ENCODE measurements at places on chromosomes 11 and 22.
A peak's percentile ranks its signal among the peaks of the same experiment; 100 is the strongest.

- no peak for DNase-seq
These were observed 45.9 kb upstream of the SC5D start for GRCh38 chr11:121246769-121247035.

DNA sequence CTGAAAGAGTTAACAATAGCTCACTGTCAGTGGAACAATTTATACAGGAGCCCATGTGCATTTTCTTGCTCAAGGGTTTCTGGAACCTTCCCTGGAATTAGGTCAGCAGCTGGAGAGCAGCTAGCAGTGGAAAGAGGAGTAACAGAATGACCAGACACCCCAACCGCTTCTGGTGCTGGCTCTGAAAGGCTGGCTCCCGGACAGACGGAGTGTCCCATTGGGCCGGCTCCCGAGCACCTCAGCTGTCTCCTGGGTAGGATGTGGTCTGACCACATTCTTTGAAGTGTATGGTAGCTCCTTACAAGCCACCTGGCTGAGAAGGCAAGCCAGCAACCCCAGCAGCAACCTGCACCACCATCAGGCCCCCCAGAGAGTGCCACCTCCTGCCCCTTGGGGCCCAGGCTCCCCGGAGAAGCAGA, 44.7 kb downstream of the ABTB2 start:
- no peak for DNase-seq

DNA sequence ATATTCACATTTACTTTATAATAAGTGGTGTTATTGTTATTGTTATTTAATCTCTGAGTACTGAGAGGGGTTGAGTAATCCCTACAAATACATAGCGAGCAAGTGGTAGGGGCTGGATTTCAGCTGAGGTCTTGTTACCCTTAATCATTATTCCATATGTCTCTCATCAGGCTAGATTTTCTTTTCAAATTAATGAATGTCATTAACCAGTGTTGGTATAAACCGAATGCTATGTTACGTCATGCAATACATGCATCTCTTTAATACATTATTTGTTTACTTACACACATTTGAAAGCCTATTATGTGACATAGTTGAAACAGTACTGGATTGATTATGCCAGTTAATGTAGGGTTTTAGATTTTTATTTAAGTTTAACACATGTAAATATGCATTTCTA, 18.9 kb downstream of the PDGFD start:
- no peak for DNase-seq

DNA sequence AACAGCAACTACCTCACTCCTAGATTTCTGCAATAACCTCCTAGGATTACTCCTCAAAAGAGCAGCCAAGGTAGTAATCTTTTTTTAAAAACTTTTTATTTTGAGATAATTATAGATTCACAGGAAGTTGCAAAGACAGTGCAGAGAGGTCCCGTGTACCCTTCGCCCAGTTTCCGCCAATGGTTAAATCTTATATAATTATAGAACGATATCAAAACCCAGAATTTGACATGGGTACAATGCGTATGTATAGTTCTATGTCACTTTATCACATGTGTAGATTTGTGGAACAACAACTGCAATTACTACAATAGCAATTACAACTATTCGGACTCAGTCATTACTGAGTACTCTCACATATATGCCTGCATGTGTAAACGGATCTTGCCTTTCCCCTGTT, 94.8 kb upstream of the APOA1 start:
- DNase-seq = no peak

DNA sequence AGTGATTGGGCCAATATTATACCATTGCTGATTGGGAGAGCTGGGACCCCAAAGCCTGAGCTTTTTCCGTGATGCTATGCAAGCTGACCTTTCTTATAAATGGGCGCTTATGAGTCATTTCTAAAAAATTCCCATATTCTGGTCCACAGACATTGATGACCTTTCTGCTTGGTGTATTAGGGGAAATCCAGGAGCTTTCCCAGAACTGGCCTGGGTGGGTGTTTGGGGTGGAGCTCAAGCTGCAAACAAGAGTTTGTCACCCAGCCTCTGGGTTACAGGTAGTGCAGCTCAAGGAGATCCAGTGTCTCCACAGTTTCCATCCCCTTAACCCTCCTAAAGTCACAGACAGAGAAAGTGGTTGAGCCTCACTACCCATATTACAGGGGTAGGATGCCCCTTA, 67.7 kb downstream of the CCDC81 start:
- DNase-seq = no peak

DNA sequence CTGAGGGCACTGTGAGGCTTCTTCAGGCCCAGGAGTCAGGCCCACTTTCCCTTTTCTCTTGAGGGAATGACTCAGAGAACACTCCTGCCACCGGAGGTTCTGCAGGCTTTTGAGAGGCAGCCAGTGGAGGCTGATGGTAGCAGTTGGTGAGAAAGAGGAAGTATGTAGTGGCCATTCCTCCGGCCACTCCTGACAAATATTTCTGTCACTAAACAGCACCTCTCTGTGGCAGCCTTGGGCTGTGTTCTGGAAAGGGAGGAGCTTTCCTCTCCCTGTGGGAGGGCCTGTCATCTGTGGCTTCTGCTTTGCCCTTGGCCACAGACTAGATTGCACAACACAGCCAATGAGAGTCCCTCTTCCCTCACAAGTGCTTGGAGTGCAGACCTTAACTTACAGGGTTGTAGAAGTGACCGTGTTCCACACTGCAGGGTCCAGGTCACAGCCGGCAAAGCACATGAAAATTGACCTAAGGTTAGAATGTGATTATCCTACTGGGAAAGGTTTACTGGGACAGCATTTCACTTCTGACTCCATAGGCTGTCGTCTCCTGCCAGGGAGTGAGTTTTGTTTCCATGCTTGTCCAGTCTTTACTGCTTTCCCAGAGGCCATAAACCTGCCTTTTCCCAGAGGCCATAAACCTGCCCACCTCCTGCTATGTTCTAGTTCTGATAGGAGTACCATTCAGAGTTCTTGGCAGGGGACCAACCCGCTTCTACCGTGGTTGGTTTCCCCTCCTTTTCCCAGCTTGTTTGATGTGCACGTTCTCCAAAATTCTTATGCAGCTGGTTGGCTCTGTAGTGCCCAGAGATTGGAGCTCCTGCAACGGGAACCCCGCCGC, 33.3 kb downstream of the MARK2 start:
- DNase-seq = peak; percentile 19

DNA sequence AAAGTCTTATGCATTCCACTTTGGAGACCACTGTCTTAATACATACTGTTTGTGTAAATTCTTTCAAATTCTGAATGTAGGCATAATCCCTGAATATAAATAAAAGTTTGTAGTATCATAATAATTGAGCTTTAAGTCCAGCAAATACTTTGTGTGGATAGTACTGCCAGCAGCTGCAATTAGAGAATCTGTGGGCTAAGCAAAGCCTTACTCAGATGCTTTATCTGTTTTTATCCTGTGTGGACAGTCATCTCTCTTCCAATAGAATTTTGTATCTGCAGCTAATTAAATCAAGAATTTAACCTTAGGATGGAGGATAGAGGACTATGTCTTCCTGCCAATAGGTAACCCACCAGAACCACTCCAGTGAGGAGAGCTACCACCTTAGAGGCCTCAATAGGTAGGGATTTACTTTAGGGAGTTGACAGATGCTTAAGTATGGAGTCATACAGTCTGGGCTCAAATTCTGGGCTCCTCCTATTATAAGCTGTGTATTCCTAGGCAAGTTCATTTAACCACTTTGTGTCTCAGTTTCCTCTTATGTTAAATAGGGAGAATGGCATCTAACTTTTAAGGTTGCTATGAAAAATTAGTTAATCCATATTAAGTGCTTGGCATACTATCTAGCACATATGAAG, 71.1 kb downstream of the STIM1 start:
- DNase-seq = no peak

- no peak for DNase-seq
These were observed 27.3 kb upstream of the PRSS23 start for GRCh38 chr11:86772999-86773398.

- DNase-seq = peak; percentile 24
These were observed 638 bp downstream of the NRGN start for GRCh38 chr11:124740277-124740882.

DNA sequence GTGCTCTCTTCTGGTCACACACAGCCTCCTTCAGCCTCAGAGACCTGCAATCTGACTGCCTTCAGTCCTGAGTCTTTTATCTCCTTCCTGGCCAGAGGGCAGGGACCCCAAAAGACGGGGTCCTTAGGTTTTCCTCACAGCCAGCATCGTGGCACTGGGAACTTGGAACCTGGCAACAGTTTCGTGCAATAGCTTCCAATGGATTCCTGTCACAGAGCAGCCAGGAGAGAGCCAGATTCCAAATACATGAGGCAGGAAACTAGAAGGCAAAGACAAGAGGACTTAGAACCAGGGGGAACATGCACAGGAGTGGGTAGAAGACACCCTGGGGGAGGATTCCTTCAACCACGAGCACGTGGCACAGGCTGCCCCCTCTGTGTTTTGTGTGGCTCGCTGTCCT, 48.6 kb downstream of the C11orf91 start:
- no peak for DNase-seq

DNA sequence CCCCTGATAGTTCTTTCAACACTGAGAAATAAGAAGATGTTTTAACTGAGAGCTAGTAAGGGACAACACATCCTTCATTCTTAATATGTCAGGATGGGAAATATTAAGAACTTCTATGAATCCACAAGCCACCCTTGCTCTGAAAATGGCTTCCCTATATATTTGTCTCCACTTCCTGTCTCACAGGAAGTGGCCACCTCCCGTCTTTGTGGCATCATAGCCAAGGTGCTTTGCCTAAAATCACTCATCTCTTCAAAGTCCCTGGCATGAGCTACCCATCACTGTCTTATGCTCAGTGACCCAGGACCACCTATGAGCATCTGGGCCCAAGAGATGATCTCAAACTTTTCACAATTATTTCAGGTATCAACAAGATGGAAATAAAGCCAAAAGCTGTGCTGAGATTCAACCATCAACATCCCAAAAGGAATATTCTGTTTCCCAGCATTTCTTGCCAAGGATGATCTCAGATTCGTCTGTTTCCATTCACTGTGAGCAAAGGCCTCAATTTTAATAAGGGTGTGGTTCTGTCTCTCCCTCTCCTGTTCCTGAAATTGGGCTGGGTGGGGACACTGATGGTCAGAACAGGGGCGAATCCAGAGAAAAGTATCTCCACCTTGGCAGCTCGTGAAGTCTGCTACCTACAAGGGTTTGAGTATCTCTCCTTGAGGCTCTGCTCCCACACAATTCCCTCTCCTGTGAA, 493.9 kb downstream of the MN1 start:
- DNase-seq = no peak

DNA sequence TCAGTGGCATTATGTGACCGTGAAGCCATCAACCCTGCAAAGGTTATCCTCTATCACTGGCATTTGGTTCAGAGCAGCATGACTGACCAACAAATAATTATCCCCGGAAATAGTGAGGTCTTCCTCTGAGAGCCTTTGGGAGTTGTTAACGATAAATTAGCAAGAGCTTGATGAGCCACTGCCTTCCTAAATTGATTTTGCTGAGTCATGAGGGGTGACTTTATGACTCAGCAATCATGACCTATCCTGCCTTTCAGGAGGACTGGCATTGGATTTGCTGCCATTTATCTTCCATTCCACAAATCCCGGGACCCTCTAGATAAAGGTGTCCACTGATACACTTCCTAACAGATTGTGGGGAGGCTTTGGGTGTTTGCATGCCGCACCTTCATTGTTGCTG, 80.8 kb upstream of the MTNR1B start:
- no peak for DNase-seq
